ENCODE measurements at places on chromosomes 4 and X. TPM values are rescaled to one million over a fixed set of nuclear protein-coding genes. Genes with fewer than 3 reads are reported as not detected.

The MAGEA11 gene
- not detected for total RNA-seq

The GLRA3 gene
- 0.09 TPM for total RNA-seq

The TEX11 gene
- total RNA-seq, result 0.24 TPM

The MYOZ2 gene
- not detected for total RNA-seq

The MAGEC1 gene
- total RNA-seq, result not detected

The RTL9 gene
- total RNA-seq, result 0.13 TPM

The JCHAIN gene
- not detected for total RNA-seq

The PCYT1B gene
- total RNA-seq, result 27.4 TPM

- no peak for DNase-seq
- H3K4me3 ChIP-seq, result no peak overlapping the region
- no peaks in the 10 kb centered on the region for H3K36me3 ChIP-seq
- H3K27ac ChIP-seq, result no peak overlapping the region
- H3K4me1 ChIP-seq, result no peaks in the 10 kb centered on the region
Measured at GRCh38 chr4:184811526-184812198, 14.1 kb downstream of the ACSL1 start.

GRCh38 chr4:189202182-189202868 is 738.3 kb upstream of the FRG1 start:
- no peaks in the 10 kb centered on the region for H3K4me1 ChIP-seq
- DNase-seq, result peak; percentile 55
- H3K27me3 ChIP-seq, result no peaks in the 10 kb centered on the region
- H3K27ac ChIP-seq, result no peak overlapping the region

DNA sequence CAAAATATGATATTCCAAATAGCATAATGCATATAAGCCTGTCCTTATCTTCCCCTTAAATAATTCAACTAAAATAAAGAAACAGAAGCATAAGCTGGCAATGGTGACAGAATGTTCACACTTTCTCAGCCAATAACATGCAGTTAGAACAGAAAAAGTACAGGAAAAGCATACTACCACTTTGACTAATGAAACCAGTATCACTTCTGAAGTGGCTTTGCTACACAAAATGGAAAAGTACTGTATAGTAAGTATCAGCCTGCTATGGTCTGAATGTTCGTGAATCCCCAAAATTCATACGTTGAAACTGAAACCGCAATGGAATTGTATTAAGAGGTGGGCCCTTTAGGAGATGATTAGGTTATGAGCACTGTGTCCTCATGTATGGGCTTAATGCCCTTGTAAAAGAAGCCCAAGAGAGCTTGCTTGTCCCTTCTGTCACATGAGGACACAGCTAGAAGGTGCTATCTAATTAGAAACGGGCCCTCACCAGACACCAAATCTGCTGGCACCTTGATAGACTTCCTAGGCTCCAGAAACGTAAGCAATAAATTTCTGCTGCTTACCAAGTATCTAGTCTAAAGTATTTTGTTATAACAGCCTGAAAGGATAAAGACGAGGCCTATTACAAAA is 102.6 kb downstream of the PRDM5 start:
- no peak overlapping the region for H3K4me3 ChIP-seq
- no peaks in the 10 kb centered on the region for H3K36me3 ChIP-seq
- H3K27ac ChIP-seq, result no peak overlapping the region

- H3K36me3 ChIP-seq, result peaks cover 10% of the 10 kb centered on the region
- no peaks in the 10 kb centered on the region for H3K27me3 ChIP-seq
- no peak for DNase-seq
- no peaks in the 10 kb centered on the region for H3K4me1 ChIP-seq
Measured at GRCh38 chr4:26544421-26544820, 39.5 kb upstream of the TBC1D19 start.

DNA sequence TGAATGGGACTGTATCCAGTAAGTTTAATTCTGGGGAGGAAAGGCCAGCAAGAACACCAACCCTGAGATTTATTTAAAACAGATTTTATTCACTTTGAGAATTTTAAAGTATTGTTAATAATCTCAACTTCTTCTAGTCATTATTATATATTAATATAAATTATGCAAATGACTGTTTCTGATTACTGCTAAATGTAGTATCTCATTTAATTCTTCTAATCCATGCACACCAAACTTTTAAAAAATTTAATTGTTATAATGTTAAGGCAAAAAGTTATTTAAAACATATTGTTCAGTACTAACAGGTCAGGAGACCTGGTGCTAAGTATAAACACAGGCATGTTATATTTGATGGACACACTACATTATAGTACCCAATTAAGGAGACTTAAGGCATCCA is 8.1 kb downstream of the RLIM start:
- no peak for DNase-seq
- H3K36me3 ChIP-seq, result peaks cover 25% of the 10 kb centered on the region
- no peak overlapping the region for H3K27ac ChIP-seq
- H3K27me3 ChIP-seq, result no peaks in the 10 kb centered on the region
- H3K4me1 ChIP-seq, result no peaks in the 10 kb centered on the region

- H3K27me3 ChIP-seq, result no peaks in the 10 kb centered on the region
- no peak overlapping the region for H3K27ac ChIP-seq
- no peaks in the 10 kb centered on the region for H3K4me1 ChIP-seq
- no peak overlapping the region for H3K4me3 ChIP-seq
Measured at GRCh38 chrX:37491686-37492085, 79.8 kb upstream of the LANCL3 start.

DNA sequence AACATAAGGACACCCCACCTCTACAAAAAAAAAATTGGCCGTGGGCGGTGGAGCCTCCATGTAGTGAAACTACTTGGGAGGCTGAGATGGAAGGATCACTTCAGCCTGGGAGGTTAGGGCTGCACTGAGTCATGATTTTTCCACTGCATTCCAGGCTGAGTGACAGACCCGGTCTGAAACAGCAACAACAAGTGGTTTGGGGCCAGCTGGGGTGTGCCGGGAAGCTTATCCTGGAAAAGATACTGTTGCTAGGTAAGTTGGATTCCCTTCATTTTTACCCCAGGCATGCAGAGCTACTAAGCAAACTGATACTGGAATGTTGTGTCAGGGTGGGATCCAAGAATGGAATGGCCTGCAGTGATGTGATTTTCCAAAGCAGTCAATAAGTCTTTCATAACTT is 57.0 kb downstream of the XAGE2 start:
- H3K27ac ChIP-seq, result no peak overlapping the region
- H3K4me1 ChIP-seq, result no peaks in the 10 kb centered on the region
- H3K27me3 ChIP-seq, result no peaks in the 10 kb centered on the region
- H3K4me3 ChIP-seq, result no peak overlapping the region
- no peak for DNase-seq

DNA sequence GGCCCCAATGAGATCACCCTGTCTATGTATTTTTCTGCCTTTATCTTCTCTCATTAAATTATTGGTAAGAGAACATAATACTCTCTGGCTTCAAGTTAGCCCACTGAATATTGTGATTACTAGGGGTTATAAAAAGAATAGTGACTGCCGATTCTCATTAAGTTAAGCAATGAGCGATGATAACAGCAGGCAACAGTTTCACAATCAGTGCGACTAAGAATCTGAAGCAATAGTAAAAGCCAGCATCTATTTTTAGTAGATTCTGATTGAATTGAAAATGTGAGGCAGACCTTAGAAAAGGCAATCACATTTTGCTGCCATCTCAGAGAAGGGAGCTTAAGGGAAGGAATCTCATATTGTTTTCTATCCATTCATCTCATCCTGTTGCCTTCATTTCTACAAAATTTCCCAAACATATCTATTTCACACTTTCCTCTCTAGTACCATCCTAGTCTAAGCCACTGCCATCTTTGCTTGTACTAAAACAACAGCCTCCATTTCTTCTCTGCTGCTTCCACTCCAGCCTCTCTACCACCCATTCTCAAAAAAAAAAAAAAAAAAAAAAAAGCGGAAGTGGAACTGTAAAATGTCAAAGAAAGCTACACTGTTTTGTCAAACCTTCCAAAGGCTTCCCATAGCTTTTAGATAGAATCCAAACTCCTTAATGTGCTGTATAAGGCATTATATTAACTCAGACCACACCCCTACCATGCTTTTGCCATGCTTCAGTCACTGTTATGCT is 17.4 kb downstream of the GABRA4 start:
- no peaks in the 10 kb centered on the region for H3K27me3 ChIP-seq
- no peak overlapping the region for H3K27ac ChIP-seq
- no peak overlapping the region for H3K4me3 ChIP-seq
- DNase-seq, result no peak

DNA sequence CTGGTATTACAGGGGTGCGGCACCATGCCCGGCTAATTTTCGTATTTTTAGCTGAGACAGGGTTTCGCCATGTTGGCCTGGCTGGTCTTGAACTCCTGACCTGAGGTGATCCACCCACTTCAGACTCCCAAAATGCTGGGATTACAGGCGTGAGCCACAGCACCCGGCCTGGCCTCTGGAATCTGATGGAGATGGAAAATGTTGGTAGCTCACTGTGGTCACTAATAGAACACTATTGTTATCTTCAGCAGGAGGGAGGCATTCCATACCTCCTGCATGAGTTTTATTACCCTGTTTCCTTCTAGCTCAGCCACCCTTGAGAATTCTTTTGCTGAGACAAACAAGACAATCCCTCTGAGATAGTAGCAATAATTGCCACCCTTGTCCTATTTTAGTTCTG is 105.0 kb downstream of the SHROOM3 start:
- H3K4me1 ChIP-seq, result peaks cover 7% of the 10 kb centered on the region
- no peaks in the 10 kb centered on the region for H3K27me3 ChIP-seq
- H3K36me3 ChIP-seq, result peaks cover 9% of the 10 kb centered on the region
- H3K27ac ChIP-seq, result no peak overlapping the region

GRCh38 chr4:34039766-34040165 is 2204.5 kb downstream of the ARAP2 start:
- H3K27me3 ChIP-seq, result no peaks in the 10 kb centered on the region
- no peak overlapping the region for H3K27ac ChIP-seq
- no peak overlapping the region for H3K4me3 ChIP-seq

Data from H9 (cell line).